ENCODE measurements at places on chromosomes 13 and 19.

- no peak for DNase-seq
Measured at GRCh38 chr13:50370303-50370950, 355.2 kb downstream of the KCNRG start.

GRCh38 chr13:105139380-105140285 is 1395.8 kb downstream of the EFNB2 start:
- peak; percentile 49 for DNase-seq

DNA sequence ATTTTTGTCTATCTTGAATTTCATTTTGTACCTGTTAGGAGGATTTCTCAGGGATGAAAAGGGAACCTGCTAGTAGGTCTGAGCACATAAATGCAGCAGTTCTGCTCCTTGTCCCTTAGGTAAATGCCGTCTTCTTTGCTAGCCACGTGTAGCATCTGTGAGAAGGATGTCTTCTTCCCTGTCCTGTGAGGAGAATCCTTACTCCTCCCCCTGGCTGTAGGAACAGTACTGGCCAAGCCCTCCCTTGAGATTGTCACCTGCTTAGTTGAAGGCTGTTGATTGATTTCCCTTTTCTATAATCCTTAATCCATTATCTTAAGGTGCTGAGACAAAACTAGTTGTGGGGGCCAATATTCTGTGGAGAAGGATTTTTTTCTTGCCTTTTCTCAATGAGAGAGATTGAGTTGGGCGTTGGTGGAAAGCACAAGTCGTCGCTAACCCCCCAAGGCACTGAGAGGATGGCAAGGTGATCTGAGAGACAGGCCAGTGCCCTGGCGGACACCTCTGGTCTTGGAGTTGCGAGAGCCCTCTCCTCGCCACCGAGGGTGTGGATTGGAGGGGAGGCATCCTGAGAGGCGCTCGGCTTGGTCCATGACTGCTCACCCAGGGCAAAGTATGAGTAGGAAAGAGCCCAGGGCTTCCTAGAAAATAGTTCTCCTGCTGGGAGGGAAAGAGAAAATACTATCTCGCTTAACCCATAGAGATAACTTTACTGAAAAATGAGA is 216.7 kb downstream of the ATP8A2 start:
- no peak for DNase-seq

DNA sequence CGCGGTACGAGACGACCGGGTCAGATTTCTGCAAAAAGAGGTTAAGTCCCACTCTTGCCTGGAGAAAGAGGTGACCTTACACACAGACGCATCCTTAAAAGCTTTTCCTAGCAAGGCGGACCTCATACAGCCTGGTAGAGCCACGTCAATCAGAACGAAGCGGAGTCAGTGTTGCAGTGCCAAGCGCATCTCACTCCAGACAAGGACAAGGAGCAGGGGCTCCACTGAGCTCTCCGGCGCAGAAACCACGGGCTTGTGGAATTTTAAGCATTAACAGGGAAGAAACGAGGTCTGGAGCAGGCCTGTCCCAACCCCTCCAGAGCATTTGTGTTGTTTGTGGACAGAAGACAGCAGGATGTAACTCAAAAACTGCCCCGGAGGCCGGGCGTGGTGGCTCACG is 7.1 kb downstream of the EEF2 start:
- DNase-seq, result no peak

GRCh38 chr19:15210323-15210781 is 9.6 kb upstream of the NOTCH3 start:
- no peak for DNase-seq

DNA sequence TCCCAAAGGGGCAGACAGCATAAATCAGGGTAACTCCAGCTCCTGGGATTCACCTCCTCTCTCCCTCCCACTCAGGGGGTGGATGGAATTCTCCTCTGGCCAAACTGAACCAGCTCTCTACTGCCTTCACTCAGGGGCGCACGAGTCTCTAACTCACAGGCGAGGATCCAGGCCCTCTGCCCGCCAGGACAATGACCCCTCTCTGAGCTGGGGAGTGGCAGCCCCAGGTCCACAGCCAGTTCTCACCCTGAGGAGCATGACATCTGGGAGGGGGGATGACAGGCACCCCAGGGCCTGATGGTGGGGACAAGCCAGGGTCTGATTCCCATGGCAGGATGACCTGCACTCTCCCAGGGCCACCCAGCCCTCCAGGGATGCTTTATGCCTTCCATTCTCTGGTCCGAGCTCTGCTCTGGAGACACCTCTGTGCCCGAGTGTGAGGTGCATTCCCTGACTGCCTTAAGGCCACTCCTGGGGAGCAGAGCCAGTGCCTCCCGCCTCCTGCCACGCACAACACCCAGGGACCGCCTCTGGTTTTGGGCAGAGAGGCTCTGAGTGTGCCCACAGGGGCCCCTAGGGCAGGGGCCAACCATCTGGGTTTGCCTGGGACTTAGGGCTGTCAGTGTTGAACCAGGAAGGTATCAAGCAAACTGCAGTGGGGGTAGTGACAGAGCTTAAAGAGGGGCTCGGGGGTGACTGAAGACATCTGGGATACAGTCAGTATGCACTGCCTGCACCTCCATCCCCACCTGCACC is 66.2 kb downstream of the GNG7 start:
- no peak for DNase-seq

GRCh38 chr13:33931397-33932311 is 113.7 kb downstream of the RFC3 start:
- no peak for DNase-seq

DNA sequence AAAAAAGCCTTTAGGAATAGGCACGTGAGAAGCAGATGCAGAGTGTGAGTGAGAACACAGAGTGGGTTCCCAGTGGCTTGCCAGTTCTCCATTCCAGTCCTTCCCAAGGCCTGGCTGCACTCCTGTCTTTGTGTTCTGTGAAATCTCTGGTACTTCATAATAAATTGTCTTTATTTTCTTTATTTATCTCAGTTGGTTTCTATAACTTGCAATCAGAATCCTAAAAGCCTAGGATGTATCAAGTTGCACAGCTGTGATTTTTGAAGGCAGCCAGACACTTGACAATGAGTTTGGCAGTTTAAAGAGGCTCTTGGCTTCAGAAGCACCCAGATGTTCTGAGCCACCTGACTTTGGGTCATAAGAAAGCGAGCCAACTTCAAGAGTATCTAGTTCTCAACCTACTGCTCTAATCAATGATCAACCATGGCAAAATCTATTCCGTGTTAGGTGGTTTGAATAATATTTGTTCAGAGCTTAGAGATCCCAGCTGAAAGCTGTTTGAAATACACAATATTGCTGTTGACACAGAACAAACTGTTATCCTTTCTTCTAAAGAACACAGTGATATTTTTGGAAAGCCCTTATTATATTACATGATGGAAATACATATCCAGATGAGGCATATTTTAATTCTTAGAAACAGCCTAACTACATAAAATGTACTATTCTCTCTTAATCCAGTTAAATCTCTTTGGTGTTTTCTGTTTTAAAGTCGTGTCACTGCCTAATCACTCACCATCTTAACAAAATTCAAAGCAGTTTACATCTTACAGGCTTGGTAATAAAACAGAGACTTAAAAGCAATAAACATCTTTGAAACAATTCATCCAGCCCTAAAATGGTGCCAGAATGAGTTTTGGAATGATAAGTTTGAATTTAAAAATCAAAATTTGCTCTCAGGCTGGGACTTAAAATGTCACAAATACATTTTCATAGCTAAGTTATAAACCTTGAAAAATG is 483.0 kb upstream of the NBEA start:
- DNase-seq, result no peak

DNA sequence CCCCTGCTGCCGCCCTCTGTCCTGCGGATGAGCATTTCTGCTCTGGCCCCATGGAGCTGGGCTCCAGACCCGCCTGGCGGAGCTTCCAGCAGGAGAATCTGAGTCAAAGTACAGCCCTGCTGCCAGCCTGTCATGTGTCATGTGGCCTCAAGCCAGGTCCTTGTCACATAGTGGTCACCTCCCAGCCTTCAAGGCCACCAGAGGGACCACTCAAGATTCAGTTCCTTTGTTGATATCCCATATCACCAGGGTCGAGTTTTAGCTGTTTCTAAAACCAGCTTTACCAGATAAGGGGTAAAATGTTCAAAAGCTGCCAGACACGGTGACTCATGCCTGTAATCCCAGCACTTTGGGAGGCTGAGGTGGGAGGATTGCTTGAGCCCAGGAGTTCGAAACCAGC is 13.4 kb downstream of the THOP1 start:
- DNase-seq, result no peak

DNA sequence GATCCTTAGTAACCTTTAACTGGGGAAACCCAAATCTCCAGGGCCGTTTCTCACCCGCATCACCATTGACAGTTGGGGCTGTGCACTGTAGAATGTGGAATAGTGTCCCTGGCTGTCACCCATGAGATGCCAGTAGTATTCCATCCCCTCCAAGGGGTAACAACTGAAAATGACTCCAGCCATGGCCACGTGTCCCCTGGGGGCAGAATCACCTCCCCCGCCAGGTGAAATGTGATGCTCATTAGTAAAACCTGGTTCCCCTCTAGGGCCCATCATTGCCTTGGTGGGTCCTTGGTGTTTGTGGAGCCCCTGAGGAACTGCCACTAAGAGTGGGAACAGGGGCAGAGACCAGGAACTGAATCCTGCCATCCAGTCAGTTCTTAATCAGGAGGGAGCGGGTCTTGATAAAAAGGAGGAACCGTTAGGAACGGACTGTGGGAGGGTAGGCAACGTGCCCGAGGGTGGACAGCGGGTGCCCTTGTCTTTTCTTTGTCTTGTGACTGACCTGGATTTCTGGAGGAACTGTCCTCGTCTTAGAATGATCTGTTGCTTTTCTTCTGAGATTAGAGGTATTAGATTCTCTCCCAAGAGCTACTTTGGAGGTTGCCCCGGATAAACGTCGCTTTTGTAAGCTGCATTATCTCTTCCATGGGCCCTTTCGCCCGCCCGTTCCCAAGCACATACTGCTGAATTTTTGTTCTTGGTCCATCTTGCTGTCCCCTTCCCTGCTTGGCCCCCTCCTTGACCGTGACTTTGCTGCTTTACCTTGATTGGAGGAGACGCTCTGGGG is 3.5 kb downstream of the MYO9B start:
- DNase-seq, result no peak

DNA sequence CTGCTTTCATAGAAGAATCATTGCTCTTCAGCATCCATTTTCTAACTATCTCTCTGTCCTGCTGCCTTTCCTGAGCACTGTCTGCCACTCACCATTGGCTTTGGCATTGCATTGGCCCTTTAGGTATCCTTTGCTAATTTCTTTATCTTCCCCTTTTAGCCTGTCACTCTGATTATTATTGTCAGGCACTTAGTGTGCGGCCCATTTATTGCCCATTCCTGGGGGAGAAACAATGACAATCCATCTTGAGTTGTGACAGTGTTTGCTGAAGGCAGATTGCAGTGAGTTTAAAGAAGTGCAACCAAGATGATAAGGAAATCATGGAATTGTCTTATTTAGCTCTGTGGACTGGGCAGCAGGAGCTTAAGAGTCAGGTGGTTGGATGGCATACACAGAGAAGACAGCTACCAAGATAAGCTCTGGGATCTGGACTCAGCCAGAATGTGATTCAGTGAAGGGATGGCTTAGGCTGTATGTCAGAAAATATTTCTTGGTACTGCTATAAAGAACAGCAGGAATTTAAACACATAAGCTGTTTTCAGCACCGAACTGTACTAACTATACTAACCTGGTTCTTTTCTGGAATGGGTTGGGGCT is 25.3 kb downstream of the B3GLCT start:
- DNase-seq, result no peak

GRCh38 chr19:55652311-55653128 is 2.3 kb upstream of the U2AF2 start:
- no peak for DNase-seq

GRCh38 chr13:104584481-104584880 is 1518.3 kb upstream of the SLC10A2 start:
- DNase-seq, result no peak

- no peak for DNase-seq
Measured at GRCh38 chr13:100738176-100738855, 63.7 kb upstream of the TMTC4 start.

DNA sequence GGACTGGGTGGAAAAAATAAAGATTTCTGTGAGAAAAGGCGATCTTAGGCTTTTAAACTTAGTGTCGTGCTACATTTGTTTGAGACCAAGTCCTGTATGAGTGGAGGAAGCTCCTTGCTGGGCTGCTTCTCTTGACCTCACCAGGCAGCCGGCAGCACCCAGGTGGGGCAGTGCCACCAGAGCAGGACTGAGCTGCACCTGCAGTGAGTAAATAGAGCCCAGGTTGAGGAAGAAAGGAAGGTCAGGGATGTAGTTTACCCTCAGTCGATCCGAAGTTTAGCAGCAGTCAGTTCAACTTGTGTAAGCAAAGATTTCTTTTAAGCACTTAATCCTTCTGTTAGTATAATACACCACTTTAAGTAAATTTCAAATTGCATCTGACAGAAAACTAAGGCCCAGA is 13.6 kb downstream of the HNRNPM start:
- DNase-seq, result no peak

DNA sequence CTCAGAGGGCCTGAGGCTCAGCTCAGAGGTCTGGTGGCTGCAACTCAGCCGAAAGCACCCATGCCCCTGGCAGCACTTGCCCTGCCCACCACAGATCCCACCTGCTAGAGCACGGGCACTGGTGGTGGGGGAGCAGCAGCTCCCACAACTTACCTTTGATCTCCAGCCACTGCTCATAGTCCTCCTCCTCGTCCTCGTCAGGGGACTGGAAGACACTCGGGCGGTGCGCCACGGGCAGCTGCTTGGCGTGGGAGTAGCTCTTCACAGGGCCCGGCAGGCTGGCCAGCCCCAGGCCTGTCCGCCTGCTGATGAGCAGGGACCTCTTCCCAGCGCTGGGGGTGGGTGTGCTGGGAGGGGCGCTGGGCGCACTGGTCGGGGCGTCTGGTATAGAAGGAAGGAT is 14.6 kb downstream of the SUGP1 start:
- no peak for DNase-seq

- DNase-seq, result no peak
Measured at GRCh38 chr19:49488863-49489537, 1.6 kb downstream of the RPL13A start.

- DNase-seq, result no peak
Measured at GRCh38 chr13:102945324-102945815, 99.5 kb downstream of the ERCC5 start.

- DNase-seq, result peak; percentile 89
Measured at GRCh38 chr19:17390665-17391370, 3.2 kb downstream of the CCDC194 start.

DNA sequence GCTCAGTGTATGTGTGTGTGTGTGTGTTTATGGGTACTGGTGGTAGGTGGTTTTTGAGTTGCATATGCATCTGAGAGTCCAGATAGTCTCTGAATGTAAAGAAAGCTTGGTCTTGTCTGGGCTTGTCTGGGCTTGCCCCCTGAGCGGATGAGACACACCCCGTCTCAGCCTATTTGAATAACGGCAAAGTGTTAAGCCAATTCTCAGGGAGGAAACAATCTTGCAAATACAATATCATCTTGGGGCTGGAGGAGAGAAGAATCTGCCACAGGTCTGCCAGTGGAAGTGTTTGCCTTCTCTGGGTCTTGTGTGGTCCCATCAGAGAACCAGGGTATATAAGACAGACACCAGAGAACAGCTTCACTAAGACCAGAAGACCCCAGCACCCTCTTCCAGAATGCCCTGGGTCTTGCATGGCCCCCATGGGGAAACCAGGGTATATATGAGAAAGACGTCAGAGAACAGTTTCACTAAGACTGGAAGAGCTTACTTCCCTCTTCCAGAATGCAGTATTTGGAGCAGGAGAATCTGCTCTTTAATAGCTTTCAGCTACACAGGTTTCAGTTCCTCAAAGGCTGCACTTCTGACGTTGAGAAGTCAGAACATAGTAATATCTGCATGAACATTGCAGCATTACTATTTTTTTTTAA is 13.3 kb downstream of the CD70 start:
- DNase-seq, result no peak
